ENCODE measurements at places on chromosomes 11 and 22. TPM values are rescaled to one million over a fixed set of nuclear protein-coding genes. Genes with fewer than 3 reads are reported as not detected.

DNA sequence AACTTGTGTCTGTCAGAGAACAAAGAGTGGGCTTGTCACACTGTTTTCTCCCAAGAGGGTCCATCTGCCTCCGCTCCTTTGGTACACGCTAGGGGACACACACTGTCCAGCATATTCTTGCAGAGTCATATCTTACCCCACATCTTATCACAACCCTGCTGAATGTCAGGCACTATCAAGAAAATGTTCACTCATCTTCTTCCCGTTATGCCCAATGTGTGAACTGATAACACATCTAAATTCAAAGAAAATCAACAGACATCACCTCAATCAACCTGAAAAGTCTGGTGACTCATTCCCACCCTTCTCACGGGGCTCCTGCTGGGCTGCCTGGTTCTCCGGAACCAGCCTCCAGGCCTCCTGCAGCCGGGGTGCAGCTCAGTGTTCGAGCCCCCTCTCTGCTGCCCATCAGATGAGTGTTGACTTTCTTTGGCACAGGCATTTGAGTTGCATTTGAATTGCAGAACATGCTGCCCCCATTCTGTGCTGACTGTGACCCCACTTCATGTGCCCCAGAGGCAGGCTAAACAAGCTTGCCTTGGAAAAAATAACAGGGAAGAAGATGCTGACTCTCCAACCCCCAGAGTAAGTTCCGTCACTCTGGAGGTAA, 19.4 kb downstream of the GRAP2 start:
- no peak for DNase-seq

- DNase-seq: no peak
Measured at GRCh38 chr11:92122561-92122960, 102.1 kb upstream of the FAT3 start.

DNA sequence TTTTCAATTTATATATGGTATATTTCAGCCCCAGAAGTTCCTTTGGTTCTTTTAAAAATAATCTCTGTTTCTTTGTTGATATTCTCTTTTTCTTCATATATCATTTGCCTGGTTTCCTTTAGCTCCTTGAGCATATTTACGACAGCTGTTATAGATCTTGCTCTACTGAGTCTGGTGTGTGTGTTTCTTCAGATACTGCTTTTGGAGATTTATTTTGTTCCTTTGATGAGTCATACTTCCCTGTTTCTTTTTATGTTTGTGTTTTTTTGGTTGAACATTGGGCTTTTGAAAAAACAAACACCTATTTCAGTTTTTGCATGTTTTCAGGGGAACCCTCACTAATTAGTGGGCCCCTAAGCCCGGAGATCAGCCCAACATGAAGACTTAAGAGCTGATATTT, 23.3 kb downstream of the GLB1L2 start:
- DNase-seq: no peak

DNA sequence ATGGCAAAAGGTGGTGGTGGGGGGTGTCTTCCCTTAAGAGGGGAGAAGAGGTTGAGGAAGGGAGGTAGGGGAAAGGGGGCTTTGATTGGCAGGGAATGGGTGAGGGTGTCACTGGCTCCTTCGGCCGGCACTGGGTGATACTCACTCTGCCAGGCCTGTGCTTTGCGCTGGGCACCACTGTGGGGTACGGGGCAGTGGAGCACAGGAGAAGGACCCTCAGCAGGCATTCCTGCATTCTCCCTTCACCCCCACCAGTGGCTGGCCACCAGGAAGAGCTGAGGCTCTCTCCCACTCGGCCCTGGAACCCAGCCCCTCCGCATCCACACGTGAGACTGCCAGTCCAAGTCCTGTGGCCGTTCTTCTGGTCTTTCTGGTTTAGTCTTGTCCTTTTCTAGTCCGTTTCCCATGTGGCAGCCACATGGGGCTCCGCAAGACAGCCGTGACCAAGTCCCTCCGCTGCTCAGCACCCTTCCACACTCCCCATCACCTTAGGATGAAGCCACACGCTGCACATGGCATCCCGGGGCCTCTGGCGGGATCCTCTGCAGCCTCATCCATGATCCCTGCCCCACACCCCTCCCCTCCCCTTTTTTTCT, 8.0 kb downstream of the CAPN5 start:
- no peak for DNase-seq

GRCh38 chr11:69787906-69788305, 12.8 kb upstream of the FGF4 start:
- no peak for DNase-seq

DNA sequence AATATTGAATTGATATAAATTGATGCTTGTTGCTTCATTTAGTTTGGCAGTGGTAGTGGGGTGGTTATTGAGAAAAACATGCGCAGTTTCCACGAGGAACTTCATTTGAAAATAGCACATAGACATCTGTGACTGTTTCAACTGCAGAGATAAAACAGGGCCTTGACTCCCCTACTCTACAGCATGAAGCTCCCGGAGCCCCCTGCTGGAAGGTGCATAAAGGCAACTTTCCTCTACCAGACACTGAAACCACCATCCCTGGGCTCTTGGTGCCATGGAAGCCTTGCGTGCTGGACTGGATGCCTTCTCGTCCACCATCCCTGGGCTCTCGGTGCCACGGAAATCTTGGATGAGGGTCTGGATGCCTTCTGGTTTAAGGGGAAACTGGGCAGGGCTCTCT, 195.9 kb downstream of the CSNK2A3 start:
- peak; percentile 30 for DNase-seq

GRCh38 chr11:64224891-64225607, 937 bp downstream of the TRPT1 start:
- DNase-seq: no peak

- DNase-seq: no peak
Measured at GRCh38 chr11:20011307-20011951, 148.8 kb downstream of the DBX1 start.

DNA sequence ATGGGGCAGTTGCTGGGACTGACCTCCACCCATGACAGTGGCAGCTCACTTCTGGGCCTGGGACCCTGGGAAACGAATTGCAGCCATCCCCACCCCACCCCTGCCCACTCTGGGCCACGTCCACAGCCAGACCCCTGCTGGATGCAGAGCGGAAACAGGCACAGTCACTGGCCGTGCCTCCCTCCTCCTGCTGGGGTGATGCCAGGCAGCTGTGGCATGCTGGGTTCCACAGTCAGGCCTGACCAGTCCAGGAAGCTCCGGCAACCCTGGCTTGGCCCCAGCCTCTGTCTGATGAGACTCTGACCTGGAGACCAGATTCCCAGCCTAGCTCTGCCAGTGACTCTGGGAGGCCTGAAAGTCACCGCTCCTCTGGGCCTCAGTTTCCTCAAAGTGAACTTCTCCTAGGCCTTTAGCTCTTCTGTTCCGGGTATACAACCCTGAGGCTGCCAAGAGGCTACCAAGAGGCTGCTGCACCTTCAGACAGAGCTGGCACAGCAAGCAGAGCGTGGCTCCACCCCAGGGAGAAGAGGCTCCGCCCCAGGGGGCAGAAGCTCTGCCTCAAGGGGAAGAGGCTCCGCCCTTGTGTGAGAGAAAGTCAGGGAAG, 8.9 kb downstream of the SULT4A1 start:
- DNase-seq: no peak

- no peak for DNase-seq
Measured at GRCh38 chr11:36330411-36330810, 34.3 kb downstream of the PRR5L start.

GRCh38 chr11:64144587-64145472, 21.1 kb downstream of the MACROD1 start:
- no peak for DNase-seq

- peak; percentile 32 for DNase-seq
Measured at GRCh38 chr11:119340335-119341221, at the start of gene C1QTNF5. Gene C1QTNF5 (minus strand): TSS chr11:119340883. CDS start chr11:119340397, 486 bp downstream.

- DNase-seq: no peak
Measured at GRCh38 chr11:43788421-43788820, 92.2 kb upstream of the ALKBH3 start.

GRCh38 chr11:9313648-9314290, 624 bp downstream of the TMEM41B start:
- DNase-seq: peak; percentile 9

- peak; percentile 95 for DNase-seq
Measured at GRCh38 chr11:57322256-57323166, 2.2 kb downstream of the TNKS1BP1 start.

TEX12 gene
- total RNA-seq: 0.94 TPM

HIKESHI gene
- 58.5 TPM for total RNA-seq

RAB38 gene
- not detected for total RNA-seq

BAIAP2L2 gene
- not detected for total RNA-seq

IGSF9B gene
- 0.64 TPM for total RNA-seq

CRYBA4 gene
- not detected for total RNA-seq

All from HT1080 (cell line).